ENCODE measurements at places on chromosomes 3 and 15.

DNA sequence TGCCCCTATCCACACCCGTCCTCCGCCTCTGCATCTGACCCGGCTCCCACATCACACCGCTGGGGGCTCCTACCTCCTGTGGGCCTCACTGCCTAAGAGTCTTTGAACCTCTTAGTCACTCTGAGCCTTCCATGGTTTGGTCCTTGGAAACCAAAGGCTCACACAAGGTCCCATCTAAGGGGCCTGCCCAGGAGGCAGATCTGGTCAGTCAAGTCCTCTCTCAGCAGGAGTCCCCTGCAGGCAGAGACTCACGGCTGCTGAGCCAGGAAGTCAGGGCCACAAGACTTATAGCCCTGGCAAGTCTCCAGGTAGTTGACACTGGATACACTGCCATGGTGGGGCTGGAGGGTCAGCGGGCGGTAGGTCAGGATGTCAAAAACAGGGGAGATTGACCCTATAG is 31.2 kb upstream of the ALDH1L1 start:
- H3K4me1 ChIP-seq, result peaks cover 37% of the 10 kb centered on the region

DNA sequence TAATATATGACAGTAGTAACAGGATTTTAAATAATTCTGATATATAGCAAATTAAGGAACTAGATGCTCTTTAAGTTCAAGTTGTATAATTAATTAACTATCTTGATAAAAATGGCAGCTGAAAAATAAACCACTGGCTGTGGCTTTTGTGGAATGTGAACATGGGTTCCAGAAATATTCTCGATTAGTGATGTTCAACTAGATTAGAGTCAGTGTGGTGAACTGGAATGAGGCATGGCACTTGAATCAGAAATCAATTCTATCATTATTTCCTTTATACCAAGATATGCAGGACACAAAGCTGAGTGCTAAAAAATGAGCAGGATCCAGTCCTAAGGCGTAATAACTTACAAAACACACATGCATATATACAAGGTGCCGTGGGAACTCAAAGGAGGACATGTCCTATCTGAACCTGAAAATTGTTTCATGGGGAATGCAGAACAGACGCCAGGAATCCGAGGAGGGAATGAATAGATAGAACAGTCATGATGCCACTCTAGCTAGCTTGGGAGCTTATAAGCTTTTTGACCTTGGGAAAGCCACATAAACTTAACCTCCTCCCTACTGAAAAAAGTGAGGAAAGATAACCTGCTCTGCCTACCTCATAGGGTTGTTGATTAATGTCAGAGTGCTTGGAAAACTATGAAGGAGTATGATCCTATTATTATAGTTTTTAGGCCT is 402.4 kb downstream of the PLCL2 start:
- H3K27ac ChIP-seq, result no peak overlapping the region
- peaks cover 9% of the 10 kb centered on the region for H3K36me3 ChIP-seq
- no peaks in the 10 kb centered on the region for H3K27me3 ChIP-seq
- H3K4me1 ChIP-seq, result no peaks in the 10 kb centered on the region

- H3K36me3 ChIP-seq, result no peaks in the 10 kb centered on the region
- H3K4me3 ChIP-seq, result no peak overlapping the region
- DNase-seq, result no peak
- peaks cover 6% of the 10 kb centered on the region for H3K27me3 ChIP-seq
- H3K4me1 ChIP-seq, result peaks cover 11% of the 10 kb centered on the region
Observed at GRCh38 chr3:72191209-72191960, 406.4 kb upstream of the PROK2 start.

- peak overlapping the region; percentile 86 for H3K27ac ChIP-seq
- H3K36me3 ChIP-seq, result no peaks in the 10 kb centered on the region
- peaks cover 62% of the 10 kb centered on the region for H3K4me1 ChIP-seq
- H3K27me3 ChIP-seq, result no peaks in the 10 kb centered on the region
- no peak for DNase-seq
Observed at GRCh38 chr3:64351713-64352638, 126.7 kb upstream of the PRICKLE2 start.

DNA sequence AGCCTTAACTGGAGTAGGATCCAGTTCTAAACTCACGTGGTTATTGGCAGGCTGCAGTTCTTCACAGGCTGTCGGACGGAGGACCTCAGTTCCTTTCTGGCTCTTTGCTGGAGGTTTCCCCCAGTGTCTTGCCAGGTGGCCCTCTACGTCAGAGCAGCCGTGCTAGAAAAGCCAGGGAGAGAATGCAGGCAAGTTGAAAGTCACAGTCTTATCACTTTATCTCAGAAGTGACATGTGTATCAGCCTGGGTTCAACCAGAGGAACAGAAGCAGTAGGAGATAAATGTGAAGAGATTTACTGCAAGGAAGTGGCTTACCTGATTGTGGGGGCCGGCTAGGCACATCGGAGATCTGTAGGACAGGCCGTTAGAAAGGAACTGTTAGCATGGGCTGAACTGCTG is 125.3 kb upstream of the BNIP2 start:
- H3K4me1 ChIP-seq, result no peaks in the 10 kb centered on the region
- peaks cover 19% of the 10 kb centered on the region for H3K27me3 ChIP-seq
- H3K4me3 ChIP-seq, result no peak overlapping the region
- no peaks in the 10 kb centered on the region for H3K36me3 ChIP-seq

DNA sequence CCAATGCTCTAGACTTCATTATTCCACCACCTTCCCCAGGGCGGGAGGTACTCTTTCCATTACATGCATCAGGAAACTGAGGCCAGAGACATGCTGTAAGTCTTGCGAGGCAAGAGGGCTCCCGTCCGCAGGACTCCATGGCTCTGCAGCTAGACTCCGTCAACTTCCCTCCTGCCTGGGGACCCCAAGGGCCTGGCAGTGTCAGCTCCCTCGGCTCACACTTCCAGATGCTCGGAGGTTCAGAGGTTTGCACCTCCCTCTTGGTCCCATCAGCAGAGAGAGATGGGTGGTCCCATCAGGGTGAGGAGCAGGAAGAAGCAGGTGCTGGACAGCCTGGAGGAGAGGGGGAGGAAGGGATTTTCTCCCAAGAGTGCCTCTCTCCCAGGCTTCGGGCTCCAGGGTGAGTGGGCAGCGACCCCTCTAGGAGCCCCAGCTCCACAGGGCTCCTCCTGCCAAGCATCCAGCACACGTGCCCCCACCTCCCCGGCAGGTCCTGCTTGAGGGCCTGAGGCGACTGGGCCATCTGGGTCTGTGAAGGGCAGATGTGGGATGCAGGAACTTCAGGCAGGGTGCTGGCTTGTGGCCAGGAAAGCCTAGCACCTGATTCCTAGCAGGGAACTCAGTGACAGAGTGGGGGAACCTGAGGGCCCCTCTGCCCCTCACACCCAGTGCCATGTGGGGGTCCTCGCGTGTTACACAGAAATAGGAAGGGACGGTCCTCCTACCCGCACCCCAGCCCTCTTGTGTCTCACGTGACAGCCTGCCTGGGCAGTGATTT is 9.3 kb downstream of the PAK6 start:
- H3K27me3 ChIP-seq, result peaks cover 7% of the 10 kb centered on the region
- no peaks in the 10 kb centered on the region for H3K36me3 ChIP-seq
- H3K27ac ChIP-seq, result no peak overlapping the region

- H3K4me3 ChIP-seq, result no peak overlapping the region
- no peak for DNase-seq
- H3K36me3 ChIP-seq, result no peaks in the 10 kb centered on the region
- H3K27ac ChIP-seq, result peak overlapping the region; percentile 53
Observed at GRCh38 chr3:189839576-189839975, 208.4 kb downstream of the TP63 start.

GRCh38 chr3:52238193-52238760 is 681 bp downstream of the TWF2 start:
- DNase-seq, result no peak
- H3K4me1 ChIP-seq, result peaks cover 44% of the 10 kb centered on the region
- H3K36me3 ChIP-seq, result peaks cover 2% of the 10 kb centered on the region
- H3K27ac ChIP-seq, result peak overlapping the region; percentile 93

DNA sequence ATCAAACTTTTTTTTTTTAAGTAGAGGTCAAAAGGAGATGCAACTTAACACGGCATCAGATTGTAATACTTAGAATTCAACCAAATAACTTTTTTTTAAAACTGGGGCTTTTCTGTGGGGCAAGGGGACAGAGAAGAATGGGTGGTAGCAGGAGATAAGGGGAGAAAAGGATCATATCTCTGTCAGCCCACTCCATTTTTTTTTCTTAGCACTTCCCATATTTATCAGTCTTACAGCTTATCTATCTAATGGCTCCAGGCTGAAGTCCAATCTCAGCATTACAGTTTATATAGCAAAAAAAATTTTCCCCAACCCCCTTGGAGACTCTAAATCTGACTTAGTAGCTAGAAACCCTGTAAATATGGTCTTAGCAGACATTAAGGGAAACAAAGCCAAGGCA is 69.3 kb downstream of the PIK3R4 start:
- no peak for DNase-seq
- no peak overlapping the region for H3K27ac ChIP-seq
- H3K4me1 ChIP-seq, result no peaks in the 10 kb centered on the region
- H3K27me3 ChIP-seq, result no peaks in the 10 kb centered on the region
- H3K36me3 ChIP-seq, result peaks cover 34% of the 10 kb centered on the region
- H3K4me3 ChIP-seq, result no peak overlapping the region

GRCh38 chr15:25186411-25186810 is 231.6 kb downstream of the SNRPN start:
- H3K36me3 ChIP-seq, result peaks cover 2% of the 10 kb centered on the region
- no peaks in the 10 kb centered on the region for H3K4me1 ChIP-seq
- H3K4me3 ChIP-seq, result no peak overlapping the region
- no peak for DNase-seq
- no peak overlapping the region for H3K27ac ChIP-seq

- peaks cover 15% of the 10 kb centered on the region for H3K27me3 ChIP-seq
- H3K4me1 ChIP-seq, result no peaks in the 10 kb centered on the region
- no peak for DNase-seq
- H3K4me3 ChIP-seq, result peak overlapping the region; percentile 57
Observed at GRCh38 chr3:47577583-47578118, 1.0 kb downstream of the CSPG5 start.

DNA sequence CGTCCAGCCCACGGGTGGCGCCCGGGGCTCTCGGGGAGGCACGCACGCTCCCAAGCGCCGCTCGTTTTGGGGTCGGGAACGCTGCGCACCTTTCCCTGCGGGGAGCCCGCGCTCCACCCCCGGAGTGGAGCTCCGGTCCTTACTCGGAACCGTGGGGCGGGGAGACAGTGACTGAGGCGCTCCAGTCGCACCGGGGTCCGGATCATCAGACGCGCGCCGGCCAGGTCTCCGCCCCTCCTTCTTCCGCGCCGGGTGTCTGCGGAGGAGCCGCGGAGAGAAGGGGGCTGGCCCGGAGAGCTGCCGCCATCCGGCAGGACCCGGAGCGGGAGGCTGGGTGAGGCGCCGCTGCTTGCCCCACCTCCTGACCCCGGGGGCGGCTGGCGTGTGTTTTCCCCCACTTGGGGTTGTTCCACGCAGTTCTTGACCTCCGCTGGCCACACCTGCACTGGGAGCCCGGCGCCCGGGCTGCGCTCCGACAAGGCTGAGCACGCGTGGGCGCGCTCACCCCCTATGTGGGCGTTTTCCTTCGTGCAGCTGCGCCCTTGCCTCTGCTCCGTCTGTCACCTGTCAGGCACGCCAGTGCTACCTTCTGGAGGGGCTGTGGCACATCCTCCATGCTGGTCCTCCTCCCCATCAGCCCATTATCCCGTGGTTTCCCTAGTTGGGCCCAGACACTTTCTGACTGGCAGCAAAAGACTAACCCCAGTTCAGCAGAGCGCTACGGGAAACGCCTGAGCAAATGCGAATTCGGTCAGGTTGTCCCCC is at the start of gene MCF2L2:
MCF2L2 (minus strand) TSS at position 173 of the 765 bp plus-strand sequence. CDS start 642 bp downstream, outside the sequence.
- peaks cover 33% of the 10 kb centered on the region for H3K27me3 ChIP-seq
- H3K4me1 ChIP-seq, result peaks cover 10% of the 10 kb centered on the region
- H3K27ac ChIP-seq, result peak within 1 kb of the TSS; percentile 60
- peak within 1 kb of the TSS; percentile 78 for H3K4me3 ChIP-seq
- H3K36me3 ChIP-seq, result no peaks in the 10 kb centered on the region
- peak; percentile 87 for DNase-seq

DNA sequence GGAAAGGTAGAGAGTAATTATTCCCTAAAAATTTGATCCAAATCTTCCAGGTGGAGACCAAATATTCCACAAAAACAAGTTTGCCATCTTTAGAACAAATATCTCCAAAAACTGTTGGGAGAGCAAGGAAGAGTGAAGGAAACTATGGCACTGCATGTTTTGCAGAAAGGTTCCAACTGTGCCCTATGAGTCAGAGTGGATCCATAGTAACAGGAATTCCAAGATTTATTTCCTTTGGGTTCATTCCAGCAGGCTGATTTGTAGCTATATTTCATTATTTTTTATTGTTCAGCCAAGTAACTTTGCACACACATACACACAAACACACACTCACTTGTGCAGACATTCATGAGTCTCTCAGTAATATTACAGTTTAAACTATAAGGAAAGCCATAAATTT is 459.7 kb upstream of the EPHA6 start:
- H3K4me1 ChIP-seq, result peaks cover 24% of the 10 kb centered on the region
- no peaks in the 10 kb centered on the region for H3K36me3 ChIP-seq
- no peaks in the 10 kb centered on the region for H3K27me3 ChIP-seq
- H3K27ac ChIP-seq, result peak overlapping the region; percentile 45
- DNase-seq, result no peak

DNA sequence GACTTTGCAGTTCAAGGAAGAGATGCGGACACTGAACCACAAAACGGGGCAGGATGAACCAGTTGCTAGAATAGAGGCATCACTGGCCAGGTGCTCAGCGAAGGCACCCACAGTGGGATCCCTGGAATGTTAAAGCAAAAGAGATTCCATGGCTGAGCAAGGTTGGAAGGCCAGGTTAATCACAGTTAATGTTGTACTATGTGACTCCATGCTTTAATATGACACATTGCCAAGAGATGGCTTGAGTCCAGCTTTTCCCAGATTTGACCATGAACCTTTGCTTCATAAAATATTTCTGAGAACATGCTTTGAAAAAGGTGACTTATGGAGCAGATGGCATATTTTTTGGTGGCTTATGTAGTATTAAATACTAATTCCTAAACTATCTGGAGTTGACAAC is 76.2 kb upstream of the CMTM7 start:
- H3K4me1 ChIP-seq, result peaks cover 17% of the 10 kb centered on the region
- no peak overlapping the region for H3K27ac ChIP-seq

- H3K27ac ChIP-seq, result no peak overlapping the region
- no peak overlapping the region for H3K4me3 ChIP-seq
- H3K4me1 ChIP-seq, result peaks cover 16% of the 10 kb centered on the region
- DNase-seq, result no peak
- no peaks in the 10 kb centered on the region for H3K36me3 ChIP-seq
Observed at GRCh38 chr15:78088773-78089080, 3.6 kb upstream of the SH2D7 start.

DNA sequence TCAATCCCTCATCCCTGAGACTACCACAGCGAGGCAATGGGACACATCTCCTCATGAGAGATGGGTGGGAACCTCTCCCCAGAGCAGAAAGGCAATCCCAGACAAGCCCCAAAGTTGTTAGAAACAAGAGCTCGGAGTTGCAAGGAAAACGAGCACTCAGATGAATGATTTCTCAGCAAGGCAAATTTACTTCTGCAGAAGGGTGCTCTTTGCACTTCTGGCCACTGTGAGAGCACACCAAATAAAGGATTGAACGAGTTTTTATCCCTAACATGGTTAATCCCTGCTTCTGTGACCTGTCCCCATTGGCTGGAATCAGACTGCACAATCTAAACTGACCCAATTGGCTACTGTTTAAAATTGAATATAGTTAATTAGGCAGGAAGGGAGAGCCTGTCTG is 339.1 kb upstream of the POU1F1 start:
- no peaks in the 10 kb centered on the region for H3K36me3 ChIP-seq
- no peak overlapping the region for H3K27ac ChIP-seq
- H3K4me1 ChIP-seq, result no peaks in the 10 kb centered on the region
- no peak for DNase-seq
- H3K27me3 ChIP-seq, result no peaks in the 10 kb centered on the region
